Epithelial cell of prostate (primary cell): ENCODE measurements at places on chromosomes 2 and 18.

GRCh38 chr2:54279385-54279784 lies 23.4 kb upstream of the TSPYL6 start:
- DNase-seq, result no peak

DNA sequence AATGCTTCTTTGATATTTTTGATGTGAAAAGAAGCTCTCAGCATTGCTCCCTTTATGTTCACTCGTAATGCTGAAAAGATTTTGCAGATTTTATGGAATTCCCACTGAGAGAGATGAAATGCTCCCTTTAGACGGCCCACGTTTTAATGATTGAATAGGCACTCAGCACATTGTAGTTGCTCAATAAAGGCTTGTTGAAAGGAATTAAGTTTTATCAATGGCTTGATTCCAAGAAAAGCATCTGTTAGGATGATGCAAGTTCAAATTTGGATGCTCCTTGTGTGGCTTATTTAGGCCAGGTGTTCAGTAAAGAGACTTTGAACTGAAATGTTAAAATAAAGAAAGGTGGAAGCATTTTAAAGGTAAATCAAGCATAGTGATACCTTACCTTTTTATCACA lies 725.1 kb downstream of the EPHA4 start:
- no peak for DNase-seq

DNA sequence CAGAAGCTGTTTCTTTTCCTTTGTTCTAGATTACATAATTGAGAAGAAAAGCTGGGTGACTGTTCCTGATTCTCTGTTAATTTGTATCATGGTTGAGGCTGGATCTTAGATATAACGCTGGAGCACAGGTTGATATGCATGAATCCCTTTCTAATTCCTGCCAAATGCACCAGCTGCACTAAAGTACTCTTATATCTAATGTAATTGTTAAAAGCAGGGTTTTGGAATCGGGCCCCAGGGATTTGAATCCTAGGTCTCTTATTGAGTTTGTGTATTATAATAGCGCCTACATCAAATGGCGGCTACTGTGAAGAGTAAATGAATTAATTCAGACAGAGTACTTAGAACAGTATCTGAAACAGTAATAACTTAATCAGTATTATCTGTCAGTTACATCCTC lies 80.4 kb downstream of the MC4R start:
- no peak for DNase-seq

DNA sequence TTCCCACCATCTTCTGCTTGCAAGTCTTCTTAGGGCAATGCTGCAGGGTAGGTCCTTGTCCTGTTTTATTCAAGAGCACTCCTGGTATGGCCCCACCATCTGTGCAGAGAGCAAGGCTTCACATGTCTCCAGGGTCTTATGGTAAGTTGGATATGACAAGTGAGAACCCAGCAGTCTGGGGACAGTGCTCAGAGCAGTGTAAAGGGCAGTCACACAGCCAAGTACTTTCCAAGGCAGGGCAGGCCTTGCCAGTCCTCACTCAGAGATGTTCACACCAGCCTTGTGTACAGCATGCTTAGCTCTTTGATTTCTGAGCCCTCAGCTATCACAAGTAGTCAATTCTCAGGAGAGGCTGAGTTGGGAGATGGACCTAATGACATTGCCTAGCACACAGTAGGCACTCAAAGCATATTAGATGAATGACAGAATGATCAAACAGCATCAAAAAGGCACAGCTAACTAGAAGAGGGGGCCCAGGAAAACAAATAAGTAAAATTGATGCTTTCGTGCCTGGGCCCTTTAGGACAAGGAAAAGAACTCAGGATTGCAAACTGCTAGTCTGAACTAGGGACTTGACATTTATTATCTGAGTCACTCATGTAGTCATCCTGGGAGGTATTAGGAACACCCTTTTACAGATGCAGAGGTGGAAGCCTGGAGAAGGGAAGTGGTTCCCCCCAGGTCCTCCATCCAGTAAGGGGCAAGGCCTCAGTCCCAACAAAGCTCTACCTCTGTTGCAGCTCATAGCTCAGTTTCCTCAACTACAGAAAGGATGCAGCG lies 86.7 kb upstream of the CTAGE1 start:
- DNase-seq, result no peak

GRCh38 chr2:118913803-118914645 lies 28.0 kb upstream of the MARCO start:
- DNase-seq, result peak; percentile 79

- DNase-seq, result no peak
Observed at GRCh38 chr2:222973237-222973636, 78.8 kb upstream of the KCNE4 start.

- no peak for DNase-seq
Observed at GRCh38 chr2:220670511-220670910, 901.6 kb downstream of the EPHA4 start.

DNA sequence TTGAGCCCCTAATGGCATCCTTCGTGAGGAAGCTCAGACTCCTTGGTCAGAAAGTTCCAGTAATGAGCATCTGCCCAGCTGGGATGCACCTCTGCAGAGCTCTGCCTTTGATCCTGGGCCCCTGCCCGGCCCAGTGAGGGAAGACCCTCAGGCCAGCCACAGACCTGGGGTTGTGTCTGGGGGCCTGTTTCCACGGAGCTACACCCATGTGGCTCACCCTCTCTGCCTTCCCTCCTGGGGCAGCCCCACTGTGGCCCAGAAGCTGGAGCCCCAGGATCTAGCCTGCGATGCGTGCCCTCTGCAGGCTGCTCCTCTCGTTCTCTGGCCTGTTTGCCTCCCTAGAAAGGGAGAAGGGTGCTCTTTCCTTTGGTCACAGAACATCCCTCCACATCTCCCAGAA lies 9.8 kb downstream of the KCNF1 start:
- no peak for DNase-seq

DNA sequence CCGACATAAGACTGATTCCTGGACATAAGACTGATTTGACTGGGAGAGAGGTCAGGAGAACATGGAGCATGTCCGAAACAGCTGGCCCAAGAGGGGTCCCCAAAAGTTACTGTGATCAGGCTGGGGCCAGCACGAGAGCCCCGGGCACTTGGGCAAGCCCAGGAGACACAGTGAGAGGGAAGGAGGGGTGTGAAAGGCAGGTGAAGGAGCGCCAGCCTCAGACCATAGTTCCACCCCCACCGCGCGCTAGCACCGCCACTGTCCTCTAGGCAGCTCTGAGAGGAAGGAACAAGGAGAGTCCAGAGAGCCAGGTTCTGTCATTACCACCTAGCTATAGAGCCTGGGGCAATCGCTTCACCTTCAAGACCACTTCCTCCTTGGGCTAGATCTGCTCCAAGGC lies 78.2 kb upstream of the DAPL1 start:
- no peak for DNase-seq

DNA sequence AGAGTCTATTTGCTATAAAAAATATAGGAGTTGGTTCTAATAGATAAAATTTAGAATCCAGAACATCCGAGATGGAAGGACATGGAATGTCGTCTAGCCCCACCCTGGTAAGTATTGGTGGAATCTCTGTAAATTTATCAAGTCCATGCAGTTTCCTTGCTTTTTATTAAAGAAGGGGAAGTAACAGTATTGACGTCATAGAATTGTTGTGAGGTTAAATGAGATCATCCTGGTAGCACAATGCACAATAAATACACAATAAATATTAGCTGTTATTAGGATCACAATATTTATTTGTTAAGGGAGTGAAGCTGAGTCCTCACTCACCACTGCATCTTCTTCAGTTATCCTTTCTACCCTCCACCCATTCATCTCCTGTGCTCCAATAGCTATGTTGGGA lies 16.7 kb upstream of the TMEM177 start:
- no peak for DNase-seq

DNA sequence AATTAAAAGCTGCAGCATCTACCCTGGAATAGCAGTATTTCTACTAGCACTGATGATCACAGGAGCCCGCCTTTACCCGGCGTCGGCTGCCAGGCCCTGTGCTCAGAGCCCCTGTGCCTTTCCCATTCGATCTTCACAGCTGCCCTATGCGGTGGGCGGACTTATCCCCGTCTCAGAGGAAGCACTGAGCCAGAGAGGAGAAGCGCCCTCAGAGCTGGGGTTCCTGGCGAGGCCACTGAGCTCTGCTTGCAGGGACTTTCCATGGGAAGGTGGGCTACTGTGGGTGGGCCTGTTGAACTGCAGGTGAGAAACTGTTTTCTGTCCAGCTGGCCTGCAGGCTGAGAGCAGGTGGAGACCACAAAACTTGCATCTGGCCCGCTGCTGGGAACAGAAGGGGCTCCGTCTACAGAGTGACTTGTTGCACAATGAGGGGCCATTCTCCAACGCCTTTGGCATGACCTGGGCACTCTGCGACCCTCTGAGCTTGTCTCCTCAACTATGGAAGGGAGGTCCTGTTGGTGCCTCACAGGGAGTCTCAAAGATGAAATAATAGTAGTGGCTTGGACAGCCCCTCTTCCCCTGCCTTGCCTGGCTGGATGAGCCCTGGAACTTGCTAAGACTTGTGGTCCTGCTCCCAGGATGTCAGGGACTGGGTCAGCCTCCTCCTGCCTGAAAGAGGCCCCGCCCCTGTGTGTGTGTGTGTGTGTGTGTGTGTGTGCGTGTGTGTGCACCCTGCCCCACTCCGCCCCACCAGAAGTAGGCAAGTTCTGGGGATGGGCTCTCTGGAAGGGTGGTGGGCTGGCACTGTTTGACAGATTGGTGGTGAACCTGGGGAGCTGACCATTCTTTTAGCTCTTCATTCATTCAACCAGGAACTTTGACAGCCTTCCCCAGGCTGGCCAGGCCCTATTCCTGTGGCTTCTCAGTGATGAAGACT lies 32.7 kb downstream of the GLI2 start:
- no peak for DNase-seq

GRCh38 chr2:237998530-237998929 lies 31.7 kb downstream of the UBE2F start:
- DNase-seq, result no peak

- DNase-seq, result peak; percentile 88
Observed at GRCh38 chr2:37652199-37652640, 19.2 kb downstream of the CDC42EP3 start.

- no peak for DNase-seq
Observed at GRCh38 chr2:48530033-48530811, at the start of gene STON1. Gene STON1 (plus strand): TSS chr2:48530154. CDS start chr2:48580634, 50,480 bp downstream.

- no peak for DNase-seq
Observed at GRCh38 chr18:23682472-23682871, 6.8 kb upstream of the LAMA3 start.

- DNase-seq, result no peak
Observed at GRCh38 chr2:224410946-224411561, 9.1 kb upstream of the FAM124B start.

DNA sequence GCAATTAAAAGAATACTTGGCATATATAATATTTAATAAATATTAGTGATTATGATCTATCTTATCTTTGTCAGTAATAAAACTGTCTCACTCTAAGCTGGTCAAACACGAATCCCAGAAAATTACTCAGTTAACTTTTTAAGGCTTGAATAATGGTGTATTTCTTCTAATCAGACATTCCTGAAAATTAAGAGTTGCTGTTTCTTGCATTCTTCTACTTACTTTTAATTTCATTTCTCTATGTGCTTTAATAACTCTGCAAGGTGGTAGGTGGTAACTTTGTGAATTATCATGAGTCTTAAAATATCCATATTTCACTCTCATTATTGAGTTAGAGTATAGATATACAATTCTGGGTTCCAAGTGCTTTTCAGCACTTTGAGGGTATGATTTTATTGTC lies 3.1 kb upstream of the SERPINB10 start:
- no peak for DNase-seq

- no peak for DNase-seq
Observed at GRCh38 chr2:236787885-236788284, 218.3 kb downstream of the ACKR3 start.

DNA sequence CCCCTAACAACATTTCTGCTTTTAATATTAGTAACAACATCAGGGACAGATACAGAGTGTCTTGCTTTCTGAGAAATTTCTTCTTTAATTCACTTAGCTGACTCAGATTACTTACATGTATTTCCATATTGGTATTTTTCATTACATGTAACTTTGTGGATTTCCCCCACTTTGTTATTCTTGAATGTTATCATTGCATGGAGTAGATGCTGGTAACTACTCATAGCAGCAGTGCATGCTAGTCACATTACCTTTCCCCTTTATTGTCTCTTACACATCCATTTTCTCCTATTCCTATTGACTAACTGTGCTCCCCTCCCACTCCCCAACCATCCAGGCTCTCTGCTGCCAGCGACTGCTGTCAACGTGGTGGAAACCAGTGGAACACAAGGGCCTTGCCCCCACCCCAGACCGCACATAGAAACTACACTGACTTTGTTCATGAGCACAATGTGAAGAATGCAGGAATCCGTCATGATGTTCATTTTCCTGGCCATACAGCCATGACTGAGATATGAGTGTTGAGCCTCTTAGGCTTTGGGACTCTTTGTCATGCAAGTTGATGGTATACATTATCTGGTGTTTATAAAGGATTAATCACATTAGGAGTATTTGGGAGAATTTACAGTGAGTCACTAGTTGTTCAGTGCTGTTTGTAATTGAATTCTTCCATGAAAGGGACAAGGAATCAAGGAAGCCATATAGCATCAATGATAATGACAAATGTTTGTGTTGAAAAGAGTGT lies 91.0 kb downstream of the EPB41L5 start:
- peak; percentile 91 for DNase-seq

DNA sequence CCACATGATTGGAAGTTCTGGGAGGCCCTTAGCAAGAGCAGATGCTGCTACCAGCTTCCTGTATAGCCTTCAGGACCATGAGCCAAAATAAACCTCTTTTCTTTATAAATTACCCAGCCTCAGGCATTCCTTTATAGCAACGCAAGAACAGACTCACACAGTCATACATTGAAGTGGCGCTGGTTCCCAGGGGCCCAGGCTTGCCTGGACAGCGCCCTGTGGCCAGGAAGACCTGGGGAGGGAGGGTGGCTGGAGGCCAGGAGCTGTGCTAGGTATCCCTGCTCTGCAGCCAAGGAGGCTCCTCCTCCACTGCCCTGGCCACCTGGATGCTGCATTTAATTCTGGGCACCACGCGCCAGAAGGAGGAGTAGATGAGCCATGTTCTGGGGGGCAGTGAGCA lies 98.1 kb downstream of the AGAP1 start:
- DNase-seq, result peak; percentile 26

DNA sequence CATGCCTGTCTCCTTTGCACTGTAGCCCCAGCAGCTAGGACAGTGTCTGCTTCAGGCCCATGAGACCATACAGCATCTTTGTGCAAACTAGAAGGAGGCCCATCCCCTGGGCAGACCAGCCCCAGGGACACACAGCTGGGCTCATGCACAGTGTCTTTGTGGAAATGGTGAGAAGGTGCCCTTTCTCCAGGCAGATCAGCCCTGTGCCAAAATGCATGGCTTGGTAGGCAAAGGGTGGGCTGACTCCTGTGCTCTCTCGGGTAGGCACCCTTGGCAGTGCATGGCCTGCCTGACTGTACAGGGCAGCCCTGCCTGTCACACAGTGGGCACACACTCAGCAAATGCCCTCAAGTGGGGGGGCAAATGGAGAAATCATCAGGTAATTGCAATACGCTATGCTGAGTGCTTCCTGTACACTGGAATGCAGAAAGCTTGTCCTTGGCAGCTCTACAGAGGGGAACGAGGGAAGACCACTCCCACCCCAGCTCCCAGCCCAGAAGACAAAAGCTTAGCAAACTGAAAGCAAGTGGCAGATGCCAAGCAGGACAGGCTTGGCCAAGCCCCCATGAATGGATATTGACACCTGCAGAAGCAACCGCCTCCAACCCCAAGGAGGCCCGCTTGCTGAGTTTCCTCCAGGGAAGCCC lies 21.6 kb downstream of the TNS1 start:
- DNase-seq, result no peak
